ENCODE measurements at places on chromosomes 16 and 17.
A peak's percentile ranks its signal among the peaks of the same experiment; 100 is the strongest.

GRCh38 chr16:50354629-50355456 lies 13.9 kb downstream of the BRD7 start:
- DNase-seq, result peak; percentile 21

GRCh38 chr17:61464130-61464842 lies 12.1 kb downstream of the TBX4 start:
- no peak for DNase-seq

GRCh38 chr16:85296859-85297660 lies 184.8 kb upstream of the CIBAR2 start:
- peak; percentile 53 for DNase-seq

GRCh38 chr16:20001856-20002707 lies 71.6 kb downstream of the GPR139 start:
- no peak for DNase-seq

- no peak for DNase-seq
Measured at GRCh38 chr17:45221081-45222013, at the start of gene FMNL1. FMNL1 (plus strand) TSS chr17:45221885; CDS start chr17:45222125, 240 bp downstream.

All from foreskin fibroblast (primary cell).